Epithelial cell of proximal tubule (primary cell): ENCODE measurements at places on chromosomes 13 and 19.

DNA sequence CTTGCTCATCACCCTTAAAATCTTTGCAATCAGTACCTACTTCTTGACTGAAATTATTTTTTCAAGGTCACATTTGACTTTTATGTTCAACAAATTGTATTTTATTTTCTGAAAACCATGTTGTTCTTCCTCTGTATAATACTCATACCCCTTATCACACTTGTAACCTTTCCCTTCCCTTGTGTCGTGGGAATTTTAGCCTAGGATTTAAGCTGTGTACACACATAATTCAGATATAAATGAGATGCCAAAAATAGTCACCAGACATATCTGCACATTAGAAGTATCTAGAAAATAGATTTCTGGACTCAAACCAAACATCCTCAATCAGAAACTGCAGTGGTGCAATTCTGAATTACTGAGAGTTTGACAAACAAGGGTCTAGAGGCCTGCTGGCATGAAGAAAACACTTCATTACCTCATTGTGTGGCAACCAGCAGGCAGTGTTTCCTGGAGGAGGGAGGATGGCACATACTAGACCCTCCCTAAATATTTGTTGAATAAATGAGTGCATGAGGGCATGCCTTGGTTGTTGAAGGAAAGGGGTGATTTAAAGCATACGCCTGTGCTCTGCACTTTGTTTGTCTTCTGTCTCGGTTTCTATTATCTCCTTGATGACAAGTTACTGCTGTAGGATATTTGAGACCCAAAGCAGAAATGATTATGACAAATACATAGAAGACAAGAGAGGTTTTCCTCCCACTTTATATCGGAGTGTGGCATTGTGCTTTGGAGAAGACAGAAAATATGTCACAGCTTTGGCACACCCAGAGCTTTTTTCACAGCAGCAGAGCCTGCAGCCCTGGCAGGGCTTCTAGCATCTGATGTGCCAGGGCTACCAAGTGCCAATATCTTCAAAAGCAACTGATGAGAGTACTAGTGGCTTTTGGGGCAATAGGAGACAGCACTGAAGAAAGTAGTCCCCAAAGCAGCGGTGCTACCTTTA, 881.1 kb downstream of the PCDH9 start:
- no peak for DNase-seq

DNA sequence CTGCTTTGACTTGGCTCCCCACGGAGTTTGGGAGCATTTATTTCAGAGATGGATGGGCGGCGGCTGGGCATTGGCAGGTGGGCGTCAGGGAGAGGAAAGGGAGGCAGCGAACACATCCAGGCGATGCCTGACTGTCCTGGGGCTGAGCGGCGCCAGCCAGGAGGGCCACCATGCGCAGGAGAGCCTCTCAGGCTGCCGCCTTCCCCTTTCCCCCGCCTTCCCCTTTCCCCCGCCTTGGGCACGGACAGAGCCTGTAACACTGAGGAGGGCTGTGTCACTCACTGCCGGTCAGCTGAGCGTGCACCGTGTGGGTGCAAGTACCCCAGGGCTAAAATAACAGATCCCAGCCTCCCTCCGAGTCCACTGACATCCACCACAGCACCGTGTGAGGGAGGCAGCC, 11.4 kb downstream of the MCF2L start:
- no peak for DNase-seq

- DNase-seq = no peak
These were observed 3.4 kb upstream of the SLC44A2 start for GRCh38 chr19:10621966-10622365.

GRCh38 chr13:101767131-101767530, 314.7 kb downstream of the ITGBL1 start:
- no peak for DNase-seq

GRCh38 chr13:112024577-112024976, 42.4 kb upstream of the SOX1 start:
- DNase-seq = no peak

DNA sequence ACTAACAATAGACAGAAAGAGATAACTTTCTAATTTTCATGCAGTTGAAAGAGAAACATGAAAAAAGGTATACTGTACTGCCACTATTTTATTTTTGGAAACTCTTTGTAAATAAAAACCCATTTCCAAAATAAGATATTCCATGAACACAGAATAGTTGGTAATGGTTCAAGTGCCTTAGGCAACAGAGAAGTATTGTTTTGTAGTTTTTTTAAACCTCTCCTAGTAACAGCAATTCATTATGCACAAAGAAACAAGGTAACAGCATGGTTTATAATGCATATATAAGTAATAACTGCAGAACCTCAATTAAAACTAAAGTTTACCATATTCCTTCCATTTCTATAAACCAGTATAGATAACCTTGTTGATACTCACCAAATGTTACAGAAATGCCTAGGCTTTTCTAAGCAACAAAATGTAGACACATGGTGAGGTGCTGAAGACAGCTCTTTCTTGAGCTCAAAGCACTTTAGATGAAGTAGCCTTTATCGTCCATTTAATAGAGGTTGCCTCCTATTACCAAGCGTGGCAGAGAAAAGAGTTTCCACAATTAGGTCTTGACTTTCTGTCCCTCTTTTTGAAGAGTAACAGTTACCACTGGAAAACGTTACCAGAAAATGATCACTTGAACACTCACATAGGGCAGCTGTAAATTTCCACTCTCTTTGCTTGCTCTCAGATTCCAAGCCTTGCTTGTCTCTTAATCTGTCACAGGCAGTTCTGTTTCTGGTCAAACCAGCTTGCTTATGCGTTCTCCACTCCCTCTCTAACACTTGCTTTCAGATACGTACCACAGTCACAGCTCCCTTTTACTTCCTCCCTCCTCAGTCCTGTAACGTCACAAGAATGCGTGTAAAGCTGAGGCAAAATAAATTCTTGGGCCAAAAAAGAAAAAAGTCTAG, 42.9 kb downstream of the CAB39L start:
- DNase-seq = no peak

GRCh38 chr19:3374369-3375112, 8.2 kb downstream of the NFIC start:
- DNase-seq = no peak

DNA sequence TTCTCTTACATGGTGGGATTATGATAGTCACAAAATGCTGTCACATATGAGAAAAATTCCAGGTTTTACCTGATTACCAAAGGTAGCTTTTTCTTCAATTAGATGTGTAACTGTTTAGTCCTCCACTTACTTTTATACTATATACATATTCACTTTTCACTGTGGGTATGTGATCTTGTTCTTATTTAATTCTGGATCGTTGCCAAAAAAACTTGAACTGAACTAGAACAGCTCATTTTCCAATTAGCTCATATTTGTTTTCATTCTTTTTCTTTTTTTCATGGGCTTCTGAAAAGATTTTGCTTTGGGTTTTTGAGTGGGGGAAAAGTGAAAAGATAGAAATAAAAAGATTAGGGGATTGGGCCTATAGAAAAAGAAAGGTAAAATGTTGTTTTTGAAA, 291.9 kb downstream of the NDFIP2 start:
- DNase-seq = no peak

- no peak for DNase-seq
These were observed 94.7 kb downstream of the RGCC start for GRCh38 chr13:41552031-41552430.

- no peak for DNase-seq
These were observed 9.7 kb downstream of the EXOC3L2 start for GRCh38 chr19:45235485-45235884.

DNA sequence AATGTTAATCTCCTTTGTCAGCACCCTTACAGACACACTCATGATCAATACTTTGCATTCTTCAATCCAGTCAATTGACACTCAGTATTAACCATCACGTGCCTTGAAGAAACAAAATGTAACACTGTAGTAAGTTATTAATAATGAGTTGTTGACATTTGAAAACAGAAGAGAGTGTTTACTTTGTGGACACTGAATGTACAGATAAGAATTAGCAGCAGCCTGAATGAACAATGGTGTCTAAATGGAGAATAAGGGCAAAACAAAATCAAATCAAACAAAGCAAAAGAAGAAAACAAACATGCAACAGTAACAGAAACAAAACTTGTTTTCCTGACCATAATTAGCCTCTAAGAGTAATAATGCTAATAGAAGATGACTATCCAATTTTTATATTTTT, 1191.1 kb upstream of the MIR17HG start:
- no peak for DNase-seq

DNA sequence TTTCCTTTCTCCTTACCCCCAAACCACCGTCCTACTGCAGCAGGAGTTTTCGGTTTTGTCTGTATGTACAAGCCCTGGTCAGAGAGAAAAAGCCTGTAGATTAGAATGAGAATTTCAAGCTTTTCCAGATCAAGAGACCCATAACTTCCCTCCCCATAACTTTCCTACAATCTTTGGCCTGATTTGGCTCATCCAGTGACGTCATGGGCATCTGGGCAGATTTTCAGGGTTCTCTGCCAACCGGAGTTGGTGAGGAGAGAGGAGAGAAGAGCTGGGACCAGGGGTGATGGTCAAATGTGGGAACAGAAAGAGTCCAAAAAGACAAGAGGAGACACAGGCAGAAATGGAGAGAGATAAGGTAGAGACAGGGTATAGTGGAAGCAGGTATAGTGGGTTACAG, 10.5 kb downstream of the IZUMO2 start:
- DNase-seq = no peak

- DNase-seq = no peak
These were observed 15.4 kb upstream of the IRGC start for GRCh38 chr19:43700395-43701000.

DNA sequence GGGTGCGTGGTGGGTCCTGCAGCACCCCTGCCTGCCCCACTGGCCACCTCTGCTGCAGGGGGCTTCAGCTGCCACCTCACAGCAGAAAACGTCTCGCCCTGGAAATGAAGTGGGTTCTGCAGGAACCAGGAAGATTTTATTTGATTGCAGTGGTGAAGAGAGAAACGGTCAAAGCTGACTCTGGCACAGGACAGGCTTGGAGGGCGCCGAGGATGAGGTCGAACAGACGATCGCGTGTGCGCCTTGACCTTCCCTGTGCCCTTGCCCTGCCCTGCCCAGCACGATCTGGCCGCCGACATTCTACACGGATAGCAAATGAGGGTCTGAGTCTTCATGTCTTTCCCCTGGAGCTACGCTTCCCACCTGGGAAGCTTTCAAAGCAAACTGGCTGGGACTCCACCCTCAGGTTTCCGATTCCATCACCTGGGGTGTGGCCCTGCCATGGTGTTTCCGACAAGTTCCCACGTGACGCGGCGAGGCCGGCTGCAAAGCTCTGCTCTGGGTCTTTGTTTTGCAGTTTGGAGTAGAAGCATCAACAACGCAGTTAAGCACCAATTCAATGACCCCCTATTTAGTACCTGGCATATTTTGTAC, 50.3 kb upstream of the TUBGCP3 start:
- no peak for DNase-seq
